SW 1271 (cell line): ENCODE measurements at places on chromosomes 16 and 17.

- DNase-seq, result no peak
Observed at GRCh38 chr17:11514565-11514964, 83.7 kb upstream of the DNAH9 start.

- no peak for DNase-seq
Observed at GRCh38 chr16:64880994-64881393, 240.9 kb downstream of the CDH11 start.

DNA sequence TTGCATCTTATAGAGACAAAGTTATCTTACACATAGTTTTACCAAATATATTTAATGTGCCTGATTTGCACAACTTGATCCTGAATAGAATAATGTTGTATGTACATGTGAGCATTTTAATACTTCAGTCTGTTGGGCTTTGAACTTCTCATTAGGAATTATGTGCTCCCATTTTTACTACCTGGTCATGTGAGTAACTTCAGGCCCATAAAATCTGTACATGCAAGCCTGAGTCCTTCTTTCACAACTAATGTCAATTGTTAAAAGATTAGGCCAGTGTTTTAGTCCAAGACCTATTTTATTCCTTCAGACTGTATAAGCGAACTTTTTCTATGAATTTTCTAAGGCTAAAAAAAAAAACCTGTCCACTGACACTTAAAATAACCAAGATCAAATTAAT, 715.4 kb downstream of the CDH8 start:
- no peak for DNase-seq

DNA sequence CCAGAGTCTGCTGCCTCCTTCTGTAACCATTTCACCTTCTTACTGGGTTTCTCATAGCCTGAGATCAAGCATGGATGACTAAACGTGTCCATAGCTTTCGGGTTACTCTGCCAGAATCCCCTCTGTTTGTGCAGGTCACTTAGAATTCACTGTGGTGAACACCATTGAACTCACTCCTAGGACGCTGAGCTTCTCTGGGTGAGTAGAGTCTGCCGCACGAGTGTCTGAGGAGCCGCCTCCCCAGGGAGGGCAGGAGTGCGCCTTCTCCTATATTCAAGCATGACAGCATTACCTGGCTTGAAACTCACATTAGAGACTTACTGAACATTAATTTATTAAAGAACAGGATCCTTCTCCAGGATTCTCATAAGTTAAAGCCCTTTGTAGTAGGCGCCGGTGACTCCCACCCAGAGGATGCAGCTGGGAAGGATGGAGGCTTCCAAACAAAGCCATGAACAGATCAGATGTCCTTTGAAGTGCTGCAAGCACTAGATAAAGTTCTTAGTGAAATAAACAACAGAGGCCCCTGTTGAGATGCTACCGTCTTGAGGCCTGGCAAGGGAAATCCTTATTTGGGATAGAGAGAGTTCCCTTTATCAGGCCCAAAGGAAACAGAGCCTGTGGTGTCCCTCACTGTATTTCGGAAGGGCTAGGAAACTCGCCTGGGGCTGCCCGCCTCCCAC, 144.6 kb upstream of the PLCG2 start:
- DNase-seq, result no peak

DNA sequence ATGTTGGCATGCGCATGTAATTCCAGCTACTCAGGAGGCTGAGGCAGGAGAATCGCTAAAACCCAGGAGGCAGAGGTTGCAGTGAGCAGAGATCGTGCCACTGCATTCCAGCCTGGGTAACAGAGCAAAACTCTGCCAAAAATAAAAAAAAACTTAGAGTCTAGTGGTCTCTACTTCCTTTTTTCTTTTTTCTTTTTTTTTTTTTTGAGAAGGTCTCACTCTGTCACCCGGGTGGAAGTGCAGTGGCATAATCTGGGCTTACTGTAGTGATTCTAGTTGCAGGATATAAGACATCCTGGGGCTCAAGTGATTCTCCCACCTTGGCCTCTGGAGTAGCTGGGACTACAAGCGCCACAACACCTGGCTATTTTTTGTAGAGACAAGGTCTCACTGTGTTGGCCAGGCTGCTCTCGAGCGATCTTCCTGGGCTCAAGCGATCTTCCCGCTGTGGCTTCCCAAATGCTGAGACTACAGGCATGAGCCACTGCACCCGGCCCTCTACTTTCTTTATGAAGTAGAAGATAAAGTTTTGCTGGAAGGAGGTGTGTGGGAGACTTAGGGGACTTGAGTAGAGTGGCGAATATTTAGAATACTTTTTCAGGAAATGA, 47.9 kb upstream of the TAOK1 start:
- DNase-seq, result no peak

- DNase-seq, result no peak
Observed at GRCh38 chr17:80095844-80096475, 5.4 kb upstream of the GAA start.

DNA sequence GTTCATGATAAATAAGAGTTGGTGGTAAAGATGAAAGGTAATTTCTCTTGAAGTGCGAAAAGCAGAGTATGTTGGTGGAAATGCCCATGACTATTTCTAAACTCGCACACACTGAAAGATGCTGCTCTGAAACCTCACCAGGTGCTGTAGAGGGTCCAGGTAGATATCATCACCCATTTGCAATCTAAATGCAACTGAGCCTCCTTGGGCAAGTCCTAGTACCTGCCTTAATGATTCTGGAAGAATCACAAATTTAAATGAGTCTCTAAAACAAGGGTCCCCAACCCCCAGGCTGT, 5.9 kb upstream of the MMD start:
- no peak for DNase-seq

DNA sequence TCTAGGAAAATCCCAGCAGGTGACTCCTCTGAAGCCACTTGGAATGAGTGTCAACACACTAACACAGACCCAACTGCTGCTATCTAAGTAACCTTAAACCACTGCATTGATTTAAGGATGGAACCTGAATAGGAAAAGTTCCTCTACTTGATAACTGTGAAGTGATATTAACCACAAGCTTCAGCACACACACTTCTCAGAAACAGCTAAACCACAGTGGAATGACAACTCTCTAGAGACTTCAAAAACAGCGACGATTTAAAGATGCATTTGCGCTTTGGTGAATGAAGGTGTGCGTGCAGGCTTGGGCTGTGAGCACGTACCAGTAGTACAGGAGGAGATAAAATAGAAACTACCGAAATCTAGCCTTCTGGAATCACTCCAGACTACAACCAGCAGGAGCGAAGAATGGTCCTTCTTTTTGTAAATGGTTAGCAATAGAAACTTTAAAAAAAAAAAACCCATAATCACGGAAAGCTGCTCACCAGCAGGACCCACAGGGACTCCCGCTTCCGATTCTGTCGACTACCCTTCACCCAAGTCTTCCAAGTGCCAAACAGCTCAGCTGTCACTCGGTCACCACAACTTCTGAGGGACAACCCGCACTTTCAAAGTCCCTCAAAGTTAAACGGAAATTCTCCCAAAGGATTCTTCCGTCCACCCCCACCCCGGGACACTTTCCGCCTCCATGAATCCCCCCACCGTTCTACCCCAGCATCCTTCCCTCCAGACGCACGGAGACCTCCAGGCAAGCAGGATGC, 137.7 kb upstream of the CORO6 start:
- DNase-seq, result no peak

- DNase-seq, result no peak
Observed at GRCh38 chr17:76458580-76459490, 5.9 kb upstream of the UBE2O start.

DNA sequence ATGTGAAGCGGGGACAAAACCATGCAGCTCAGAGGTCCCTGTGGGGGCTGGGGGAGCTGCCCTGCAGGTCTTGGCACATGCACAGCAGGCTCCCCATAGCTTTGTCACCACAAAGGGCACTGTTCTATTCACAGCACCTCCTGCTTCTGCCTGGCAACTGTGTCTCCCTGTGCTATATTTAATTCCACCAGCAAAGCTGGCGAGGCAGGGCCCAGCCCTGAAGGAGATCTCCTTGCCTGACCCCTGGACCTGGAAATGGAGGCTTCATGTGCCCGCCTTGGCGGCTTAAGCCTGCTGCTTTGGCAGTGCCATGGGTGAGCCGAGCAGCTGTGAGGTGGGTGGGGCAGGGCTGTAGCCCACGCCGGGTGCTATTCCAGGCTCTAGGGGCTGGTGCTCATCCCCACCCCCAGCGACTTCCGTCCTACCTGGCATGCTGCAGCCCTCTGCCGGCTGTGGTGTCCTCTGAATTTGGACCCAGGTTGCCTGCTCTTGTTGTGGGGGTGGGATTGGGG, 6.8 kb downstream of the LDHD start:
- DNase-seq, result no peak

DNA sequence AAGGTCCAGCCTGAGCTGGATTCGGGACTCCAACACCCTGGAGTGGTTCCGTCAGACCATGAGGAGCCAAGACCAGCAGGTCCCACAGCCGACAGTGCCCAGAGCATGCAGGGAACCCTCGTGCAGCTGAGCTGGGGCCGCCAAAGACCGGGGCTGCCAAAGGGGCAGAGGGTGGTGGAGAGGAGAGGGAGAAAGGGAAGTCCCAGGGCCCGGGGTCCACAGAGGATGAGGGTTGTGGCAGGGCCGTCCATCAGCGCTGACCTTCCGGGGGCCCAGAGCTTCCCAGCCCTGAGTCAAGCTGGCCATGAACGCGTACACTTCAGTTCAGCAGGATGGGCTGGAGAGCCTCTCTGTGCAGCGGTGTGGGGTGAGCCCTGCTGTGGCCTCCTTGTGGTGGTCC, 6.7 kb upstream of the CAPN15 start:
- DNase-seq, result no peak

DNA sequence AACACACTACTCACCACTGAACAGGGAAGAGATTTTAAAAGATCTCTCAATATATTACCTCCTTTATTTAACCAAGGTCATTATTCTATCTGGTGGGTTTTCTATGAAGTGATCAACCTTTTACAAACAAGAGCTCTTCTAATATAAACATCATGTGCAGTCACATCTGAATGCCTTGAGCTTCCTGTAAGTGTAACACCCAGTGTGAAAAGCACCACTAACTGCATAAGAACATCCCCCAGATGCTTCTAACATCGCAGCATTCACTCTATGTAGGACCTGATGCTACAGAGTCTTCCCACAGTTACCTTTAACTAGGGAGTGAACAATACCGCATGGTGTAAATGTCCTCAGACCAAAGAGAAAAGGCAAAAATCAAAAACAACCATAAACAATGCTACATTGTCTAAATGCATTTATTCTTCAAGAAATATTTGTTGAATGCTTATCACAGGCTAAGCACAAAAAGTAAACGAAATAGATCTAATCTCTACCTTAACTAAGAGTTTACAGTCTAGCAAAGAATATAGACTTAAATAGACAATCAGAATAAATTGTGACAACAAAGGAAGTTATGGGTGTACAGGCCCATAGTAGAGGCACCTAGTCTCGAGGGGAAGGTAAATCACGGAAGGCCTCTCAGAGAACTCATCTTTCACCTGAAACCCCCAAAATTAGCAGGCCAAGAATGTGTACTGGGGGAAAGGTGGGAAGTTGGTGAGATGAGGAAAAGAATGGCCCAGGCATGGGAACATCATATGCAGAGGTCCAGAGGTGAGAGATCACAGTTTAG, 16.2 kb downstream of the SKAP1 start:
- DNase-seq, result no peak

DNA sequence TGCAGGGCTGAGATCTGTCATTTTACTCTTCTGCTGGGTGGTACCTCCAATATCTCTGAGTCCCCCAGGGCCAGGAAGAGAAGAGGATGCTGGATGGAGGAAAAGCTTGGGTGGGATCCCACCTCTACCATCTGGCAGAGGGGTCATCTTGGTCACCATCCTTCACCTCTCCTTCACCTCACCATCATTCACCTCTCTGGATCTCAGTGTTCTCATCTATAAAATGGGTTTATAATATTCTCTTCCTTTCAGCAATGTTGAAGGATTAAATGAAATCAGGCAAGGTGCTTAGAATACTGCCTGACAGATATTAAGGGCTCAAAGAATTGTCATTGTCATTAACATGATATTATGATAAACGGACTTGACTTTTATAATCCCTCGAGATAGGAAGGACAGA, 195.8 kb downstream of the SNX29 start:
- DNase-seq, result no peak

DNA sequence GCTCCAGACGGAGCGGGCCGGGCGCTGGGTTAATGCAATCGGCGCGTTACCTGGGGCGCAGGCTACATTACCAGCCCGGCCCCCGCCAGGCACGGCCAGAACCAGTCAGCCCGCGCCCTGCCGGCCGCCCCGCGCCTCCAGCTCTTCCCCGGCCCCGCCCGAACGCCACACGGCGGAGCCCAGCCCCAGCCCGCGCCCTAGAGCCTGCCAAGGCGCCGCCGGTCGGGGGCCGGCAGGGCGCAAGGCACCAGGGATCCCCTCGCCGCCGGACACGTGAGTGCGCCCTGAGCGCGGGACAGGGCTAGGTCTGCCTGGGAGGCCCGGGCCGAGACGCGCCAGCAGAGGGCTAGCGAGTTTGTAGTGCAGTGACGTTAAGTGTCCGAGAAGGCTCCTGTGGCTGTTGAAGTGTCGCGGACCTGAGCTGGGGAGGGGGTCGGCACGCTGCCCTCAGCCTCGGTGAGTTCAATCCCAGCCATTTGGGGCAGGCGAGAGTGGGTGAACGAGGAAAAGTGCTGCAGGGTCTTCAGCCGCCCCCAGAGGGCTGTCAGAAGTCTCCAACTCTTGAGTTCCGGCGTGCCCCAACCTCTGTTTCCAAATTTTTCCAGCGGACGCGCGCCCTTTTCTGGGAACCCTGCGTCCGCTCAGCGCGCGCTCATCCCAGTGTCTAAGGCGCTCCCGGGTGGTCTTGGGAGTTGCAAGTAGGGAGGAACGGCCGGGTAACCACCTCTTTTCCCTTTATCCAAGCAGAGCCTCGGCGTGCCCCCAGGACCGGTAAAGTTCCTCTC, at the start of gene SLC6A2:
TSS of gene SLC6A2 (plus strand) at position 92 of the 785 bp plus-strand sequence. CDS start 707 bp downstream, outside the sequence.
- DNase-seq, result no peak

DNA sequence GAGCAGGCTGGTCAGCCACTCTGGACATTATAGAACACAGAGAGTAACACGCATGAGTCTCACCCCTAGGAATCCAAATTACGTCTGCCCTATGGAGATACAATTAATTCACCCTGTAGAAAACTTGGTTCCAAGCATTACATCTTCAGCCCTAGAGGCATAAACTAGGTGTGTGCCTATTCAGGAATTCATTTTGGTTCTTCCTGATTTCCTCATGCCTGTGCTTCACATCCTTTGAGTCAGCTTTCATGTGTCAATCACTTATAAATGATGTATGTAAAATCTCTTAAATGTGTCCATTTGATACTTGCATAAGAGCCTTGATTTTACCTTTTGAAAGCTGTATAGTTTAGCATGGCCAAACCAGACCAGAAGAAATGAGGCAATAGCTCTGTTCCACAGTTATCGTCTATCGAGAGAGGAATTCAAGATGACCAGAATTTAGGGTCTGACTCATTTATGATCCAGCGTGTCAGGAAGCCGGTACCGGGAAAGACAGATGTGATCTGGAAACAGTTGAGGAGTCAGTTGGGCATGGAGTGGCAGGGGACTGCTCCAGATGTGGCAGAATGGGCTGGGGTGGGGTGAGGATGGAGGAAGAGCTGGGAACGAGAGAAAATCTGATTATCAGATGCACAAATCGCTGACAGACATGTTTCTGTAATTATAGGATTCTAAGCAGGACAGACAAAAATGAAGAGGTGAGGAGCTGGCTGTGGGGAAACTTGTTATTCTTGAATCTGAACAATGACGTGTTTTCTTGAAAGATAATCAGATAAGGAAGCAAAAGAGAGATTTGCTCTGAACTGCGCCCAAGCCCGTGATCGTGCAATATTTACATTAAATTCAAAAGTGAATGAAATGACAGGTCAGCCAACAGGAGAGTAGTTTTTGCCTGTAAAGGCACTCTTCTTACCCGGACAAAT, 76.7 kb downstream of the C16orf95 start:
- no peak for DNase-seq
